ENCODE measurements at places on chromosomes 16 and 17.

DNA sequence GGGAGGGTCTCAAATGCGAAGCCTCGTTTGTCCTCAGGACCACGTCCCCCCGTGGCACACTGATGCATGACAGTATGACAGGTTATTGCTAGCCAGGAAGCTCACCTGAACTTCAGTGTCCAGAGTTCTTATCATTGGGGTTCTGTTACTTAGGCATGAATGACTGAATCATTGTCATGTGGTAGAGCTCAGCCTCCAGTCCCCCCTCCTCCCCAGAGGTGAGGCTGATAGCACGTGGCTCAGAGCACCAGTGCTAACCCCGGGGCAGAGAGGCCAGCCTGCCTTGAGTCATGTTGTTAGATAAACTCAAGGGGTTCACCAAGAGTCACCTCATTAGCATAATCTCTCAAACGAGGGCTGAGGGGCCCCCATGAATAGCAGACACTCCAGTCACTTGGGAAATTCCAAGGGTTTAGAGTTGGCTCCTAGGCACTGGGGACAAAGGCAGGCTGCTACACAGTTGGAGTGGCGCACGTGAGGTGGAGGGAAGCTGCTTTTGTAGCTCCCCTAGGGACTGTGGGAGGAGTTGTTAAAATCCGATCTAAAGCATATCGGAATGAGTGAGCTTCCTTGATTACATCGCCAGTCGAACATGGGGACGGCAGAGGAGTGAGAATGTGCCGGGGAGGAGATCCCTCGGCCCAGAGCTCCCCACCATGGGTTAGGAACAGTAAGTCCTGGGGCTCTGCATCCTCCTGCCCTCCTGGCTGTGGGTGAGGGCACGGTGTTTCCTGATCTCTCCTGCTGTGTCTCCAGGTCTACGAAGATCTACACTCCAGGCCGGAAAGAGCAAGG, 18.2 kb downstream of the DHX38 start:
- DNase-seq: no peak

- no peak for DNase-seq
Measured at GRCh38 chr17:179066-179432, 2.4 kb downstream of the DOC2B start.

DNA sequence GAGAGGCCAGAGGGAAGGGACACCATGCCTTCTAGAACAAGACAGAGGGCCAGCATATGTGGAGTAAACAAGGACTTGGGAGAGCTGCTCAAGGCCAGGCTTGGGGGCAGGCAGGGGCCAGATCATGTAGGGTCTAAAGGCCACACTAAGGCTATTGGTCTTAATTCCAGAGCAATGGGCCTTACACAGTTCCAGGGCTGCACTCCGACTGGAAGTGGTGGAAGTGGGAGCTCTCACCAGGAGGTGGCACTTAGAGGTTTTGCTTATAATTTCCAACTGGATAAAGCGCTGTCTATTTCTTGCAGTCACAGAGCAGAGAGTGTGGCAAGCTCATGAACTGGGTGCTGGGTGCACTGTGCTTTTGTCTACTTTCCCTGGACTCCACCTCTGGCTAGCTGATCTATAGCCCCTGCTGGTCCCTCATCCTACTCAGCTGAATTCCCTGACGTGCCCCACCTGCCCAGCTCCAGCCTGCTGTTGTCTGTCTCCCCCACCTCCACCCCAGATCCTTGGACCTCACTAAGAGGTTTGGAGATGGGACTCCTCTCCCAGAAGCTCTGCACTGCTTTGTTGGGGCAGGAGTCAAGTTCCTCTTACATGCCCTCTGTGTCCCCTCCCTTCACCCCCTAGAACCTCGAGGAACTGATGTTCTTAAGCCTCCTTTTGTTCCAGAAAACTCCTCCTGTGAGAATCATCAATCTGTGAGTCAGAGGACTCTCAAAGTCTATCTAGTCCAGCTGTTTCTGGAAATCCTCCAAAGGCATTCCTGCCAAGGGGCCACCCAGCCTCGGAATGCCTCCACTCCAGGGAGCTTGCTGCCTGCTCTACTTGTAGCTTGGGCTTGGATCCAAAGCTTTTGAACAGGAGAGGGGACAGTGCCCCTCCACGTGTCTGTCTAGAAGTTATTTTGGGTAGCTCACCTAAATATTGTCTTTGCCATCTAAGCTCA, 48.1 kb upstream of the KSR1 start:
- no peak for DNase-seq

DNA sequence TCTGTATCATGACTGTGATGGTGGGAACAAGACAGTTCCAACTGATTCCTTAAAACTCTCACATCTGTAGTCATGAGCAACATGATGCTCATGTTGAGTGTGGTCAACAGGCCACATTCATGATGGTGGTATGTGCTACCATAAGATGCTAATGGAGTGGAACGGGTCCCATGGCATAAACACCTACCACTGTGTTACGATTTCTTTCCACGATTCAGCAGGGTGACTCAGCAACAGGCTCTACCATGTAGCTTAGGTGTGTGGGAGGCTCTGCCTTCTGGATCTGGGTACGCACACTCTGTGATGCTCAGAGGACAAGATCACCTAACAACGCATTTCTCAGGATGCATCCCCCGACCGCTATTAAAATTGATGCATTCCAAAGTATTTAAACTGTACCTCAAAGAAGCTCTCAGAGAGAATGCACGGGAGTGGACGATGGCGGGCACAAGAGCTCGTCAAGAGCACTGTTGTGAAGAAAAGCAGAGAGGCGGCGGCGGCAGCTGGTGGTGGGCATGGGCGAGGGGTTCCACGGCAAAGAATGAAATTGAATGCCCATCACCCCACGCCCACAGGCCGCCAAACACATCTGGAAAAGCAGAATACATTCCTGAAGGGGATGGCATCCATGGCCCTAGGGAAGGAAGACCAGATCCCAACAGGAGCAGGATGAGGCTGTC, 133.3 kb downstream of the ZNF778 start:
- DNase-seq: peak; percentile 71
